ENCODE measurements at places on chromosomes 2 and 18.
A peak's percentile ranks its signal among the peaks of the same experiment; 100 is the strongest.

- DNase-seq, result no peak
Observed at GRCh38 chr2:20093263-20094141, 42.1 kb upstream of the LAPTM4A start.

DNA sequence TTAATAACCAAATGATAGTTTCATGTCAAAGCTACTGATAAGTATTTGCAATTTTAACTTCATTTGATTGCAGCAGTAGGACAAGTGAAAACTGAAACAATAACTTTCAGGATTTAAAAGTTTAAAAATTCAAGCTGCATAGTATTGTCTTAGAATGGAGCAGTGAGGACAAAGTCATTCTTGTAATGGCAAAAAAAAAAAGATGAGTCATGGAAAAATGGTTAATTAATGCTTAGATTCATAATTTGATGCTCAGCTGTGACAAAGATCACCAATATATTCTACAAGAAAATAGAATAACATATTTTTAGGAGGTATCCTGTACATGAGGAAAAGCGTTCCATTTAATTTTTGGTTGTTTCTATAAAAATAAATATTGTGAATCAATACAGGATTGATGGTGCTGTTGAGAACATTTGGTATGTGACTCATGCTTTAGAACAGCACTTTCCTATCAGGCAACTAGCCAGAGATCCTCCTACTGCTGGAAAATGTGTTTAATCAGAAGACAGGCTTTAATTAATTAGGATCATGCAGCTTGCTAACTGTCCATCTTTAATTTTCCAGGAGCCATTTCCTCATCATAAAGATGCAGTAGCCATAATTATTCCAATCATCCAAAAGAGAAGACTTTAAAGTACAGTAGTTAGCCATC, 239.0 kb upstream of the MMADHC start:
- DNase-seq, result no peak

GRCh38 chr2:123532126-123532525, 493.0 kb upstream of the CNTNAP5 start:
- DNase-seq, result no peak

GRCh38 chr2:62465741-62466502, 40.1 kb downstream of the TMEM17 start:
- no peak for DNase-seq

GRCh38 chr2:83531206-83531826, 927.8 kb downstream of the SUCLG1 start:
- no peak for DNase-seq

DNA sequence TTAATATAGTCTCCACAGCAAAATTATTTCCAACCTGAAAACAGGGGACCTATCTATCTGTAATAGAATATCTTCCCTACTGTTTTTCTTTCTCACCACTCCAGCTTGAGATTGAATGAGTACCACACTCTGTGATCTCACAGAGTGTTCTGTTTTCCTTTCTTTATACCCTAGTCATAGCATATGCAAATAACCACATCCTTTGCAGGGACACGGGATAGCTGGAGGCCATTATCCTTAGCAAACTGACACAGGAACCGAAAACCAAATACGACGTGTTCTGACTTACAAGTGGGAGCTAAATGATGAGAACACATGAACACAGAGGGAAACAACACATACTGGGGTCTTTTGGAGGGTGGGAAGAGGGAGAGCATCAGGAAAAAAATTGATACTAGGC, 224.7 kb downstream of the SLC8A1 start:
- no peak for DNase-seq

DNA sequence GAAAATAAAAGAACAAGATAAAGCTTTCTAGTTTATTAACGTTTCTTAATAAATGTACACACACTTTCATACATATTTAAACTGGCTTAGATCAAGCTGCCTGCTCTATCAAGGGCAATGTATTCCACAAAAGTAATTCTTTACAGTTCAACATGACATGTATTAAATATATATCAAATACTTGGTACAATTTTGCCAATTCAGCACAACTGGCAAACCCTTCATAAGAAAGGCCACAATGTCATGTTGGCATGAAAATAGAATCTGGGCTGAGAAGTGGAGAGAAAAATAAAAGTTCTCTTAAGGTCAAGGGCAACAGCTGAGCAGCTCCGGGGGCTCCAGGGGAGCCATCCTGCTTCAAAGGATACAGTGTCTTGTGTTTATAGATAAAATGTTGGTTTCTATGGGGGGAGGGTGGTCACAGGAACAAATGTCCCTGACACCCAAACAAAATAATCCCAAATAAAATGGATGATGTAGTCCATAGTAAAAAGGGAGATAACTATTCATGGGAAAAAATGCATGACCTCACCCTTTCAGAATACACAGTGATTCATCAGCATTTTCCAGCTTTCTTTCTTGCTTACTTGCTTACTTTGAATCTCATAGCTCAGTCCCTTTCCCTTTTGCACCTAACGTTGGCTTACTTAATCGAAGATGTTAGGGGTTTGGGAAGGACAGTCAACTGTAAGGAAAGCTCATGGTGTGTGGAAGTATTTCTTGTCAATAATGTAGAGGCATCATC, 494.9 kb downstream of the NYAP2 start:
- DNase-seq, result no peak

GRCh38 chr2:144426981-144427479, 92.9 kb downstream of the ZEB2 start:
- DNase-seq, result no peak

- DNase-seq, result no peak
Observed at GRCh38 chr2:100895402-100895801, 75.5 kb downstream of the NPAS2 start.

DNA sequence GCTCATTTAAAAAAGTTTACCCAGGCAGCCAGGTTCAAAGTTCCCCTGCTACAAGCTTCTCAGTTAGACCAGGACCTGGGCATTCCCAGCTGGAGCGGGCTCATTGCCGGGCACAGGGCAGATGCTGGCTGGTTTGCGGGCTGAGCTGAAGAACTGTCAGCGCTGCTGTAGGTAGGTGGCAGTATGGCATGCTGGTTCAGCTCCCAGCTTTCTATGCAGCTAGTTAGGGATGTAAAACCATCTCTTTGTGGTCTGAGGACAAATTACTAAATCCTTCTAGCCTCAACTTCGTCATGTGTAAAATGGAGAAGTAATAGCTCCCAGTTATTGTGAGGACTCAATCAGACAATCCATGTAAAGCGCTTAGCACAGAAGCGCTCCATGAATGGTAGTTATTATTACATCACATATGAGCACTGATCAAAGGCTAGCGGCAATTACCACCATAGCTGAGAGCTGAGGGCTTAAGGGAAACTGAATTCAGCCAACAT, 2.4 kb upstream of the LDLRAD4 start:
- DNase-seq, result peak; percentile 73

- DNase-seq, result no peak
Observed at GRCh38 chr2:173062801-173063200, 12.8 kb upstream of the MAP3K20 start.

- DNase-seq, result no peak
Observed at GRCh38 chr2:217695033-217695520, 307.7 kb downstream of the TNS1 start.

DNA sequence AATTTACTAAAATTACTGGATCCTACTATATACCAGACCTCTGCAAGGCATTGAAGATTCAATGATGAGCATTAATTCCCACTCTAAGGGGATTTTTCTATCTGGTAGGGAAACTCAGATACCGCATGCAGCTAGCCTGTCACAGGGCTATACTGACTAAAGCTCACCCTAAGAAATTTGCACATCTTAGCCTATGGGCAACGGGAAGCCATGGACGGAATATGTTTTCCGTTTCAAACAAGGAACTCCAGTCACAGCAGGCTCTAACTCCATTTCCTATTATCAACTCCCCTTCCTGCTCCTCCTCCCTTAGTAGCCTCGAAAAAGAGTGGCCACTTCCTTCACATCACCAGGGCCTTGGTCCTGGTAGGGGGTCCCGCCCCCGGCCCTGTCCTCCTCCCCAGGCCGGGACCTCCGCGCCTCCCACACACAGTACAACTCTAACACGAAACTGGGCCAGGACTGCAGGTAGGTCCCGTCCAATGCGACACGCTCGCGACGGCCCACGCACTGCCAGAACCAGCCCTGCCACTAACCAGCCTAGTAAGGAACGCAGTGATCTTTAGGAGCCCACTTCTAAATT, 659 bp upstream of the COX5B start:
- DNase-seq, result no peak

DNA sequence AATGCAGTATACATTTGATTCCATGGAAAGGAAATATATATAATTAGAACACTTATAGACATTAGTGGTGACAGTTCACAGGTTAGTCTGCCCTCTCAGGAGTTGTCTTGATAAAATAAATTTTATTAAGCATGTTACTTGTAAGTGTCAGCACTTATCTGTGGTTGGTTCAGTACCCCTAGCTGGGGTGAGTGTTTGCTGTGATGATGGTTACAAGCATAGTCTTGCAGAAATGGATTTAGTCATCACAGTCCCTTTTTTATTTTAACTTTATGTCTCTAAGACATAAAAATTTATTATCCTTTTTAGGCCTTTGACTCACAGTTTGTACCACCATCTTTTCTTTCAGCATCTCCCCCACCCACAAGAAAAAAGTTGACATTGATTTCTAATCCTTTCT, 52.1 kb downstream of the NCK2 start:
- no peak for DNase-seq

GRCh38 chr2:184644685-184645084, 46.4 kb downstream of the ZNF804A start:
- no peak for DNase-seq

DNA sequence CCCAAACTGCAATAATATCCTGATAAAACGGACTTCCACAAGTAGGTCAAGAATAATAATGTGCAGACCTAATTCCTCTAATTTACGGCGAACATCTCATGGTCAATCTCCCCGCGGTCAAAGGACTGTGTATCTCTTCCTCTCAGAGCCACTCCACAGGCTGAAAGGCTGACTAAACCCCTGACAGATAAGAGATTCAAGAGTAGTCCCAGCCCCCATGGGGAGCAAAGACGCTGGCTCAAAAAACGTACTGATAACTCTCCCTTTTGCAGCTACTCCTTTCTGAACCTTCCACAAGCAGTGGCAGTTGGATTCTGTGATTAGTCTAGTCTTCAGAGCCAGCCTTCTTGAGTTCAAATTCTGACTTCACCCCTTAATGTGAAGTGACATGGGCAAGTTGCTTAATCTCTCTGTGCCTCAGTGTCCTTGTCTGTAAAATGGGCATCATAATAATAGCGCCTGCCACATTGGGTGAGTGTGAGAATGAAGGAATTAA, 19.7 kb upstream of the IL18R1 start:
- no peak for DNase-seq

DNA sequence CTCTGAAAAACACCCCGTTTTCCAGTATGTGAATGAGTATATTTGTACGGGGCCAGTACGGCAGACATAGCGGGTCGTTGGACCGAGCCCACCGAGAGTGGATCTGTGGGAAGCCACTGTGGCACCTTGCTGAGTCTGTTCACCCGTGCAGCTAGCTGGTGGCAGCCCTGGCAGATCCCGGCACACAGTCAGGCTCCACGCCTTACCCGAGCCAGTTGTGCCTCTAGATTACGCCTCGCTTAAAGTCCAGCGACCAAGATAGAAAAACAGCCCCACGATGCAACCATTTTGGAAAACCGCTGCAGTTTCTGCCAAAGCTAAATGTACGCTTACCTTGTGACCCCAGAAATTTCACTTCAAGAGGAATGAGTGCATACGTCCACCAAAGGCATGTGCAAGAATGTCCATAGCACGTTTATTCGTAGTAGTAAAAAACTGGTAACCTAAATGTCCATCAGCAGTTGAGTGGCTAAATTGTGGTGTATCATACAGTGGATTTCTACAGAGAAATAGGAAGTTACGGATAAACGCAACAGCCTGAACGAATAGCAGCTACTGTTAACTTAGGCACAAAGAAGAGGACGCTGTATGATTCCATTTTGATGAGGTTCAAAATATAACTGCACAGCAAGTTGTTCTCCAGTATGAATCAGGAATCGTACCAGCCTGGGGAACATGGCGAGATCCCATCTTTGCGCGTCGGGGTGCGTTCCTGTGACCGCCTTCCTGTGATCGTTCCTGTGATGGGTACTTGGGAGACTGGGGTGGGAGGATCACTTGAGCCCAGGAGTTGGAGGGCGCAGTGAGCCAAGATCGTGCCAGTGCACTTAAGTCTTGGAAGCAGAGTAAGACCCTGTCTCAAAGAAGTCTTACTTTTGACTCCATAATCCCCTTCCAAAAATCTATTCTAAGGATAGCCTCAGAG, 688 bp upstream of the WDR33 start:
- no peak for DNase-seq

- no peak for DNase-seq
Observed at GRCh38 chr18:33014060-33014796, 241.4 kb upstream of the KLHL14 start.

DNA sequence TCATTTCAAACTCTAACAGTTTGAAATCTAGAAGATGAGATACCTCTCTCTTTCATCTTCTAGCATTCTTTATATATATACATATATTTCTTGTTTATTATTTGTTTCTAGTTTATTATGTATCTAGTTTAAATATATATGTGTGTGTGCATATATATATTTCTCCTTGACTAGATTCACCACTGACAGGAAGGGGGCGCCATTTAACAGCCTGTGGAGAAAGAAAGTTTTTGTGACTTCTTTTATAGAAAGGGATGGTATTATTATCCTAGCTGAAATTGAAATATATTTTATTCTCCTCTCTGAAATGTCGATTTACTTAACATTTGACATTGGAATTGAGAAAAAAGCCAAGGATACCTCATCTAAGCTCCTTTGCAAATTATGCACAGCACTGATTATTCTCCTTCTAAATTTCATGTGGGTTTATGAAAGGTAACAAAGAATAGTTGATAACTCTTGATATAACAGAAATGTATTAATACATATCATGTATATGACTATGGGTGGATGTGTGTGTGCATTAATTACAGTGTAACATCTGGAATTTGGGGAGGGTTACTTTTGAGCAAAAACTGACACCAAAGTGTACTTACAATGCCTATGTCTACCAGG, 160.7 kb upstream of the NT5C1B start:
- DNase-seq, result peak; percentile 41

GRCh38 chr18:6200204-6200774, 214.4 kb downstream of the L3MBTL4 start:
- DNase-seq, result no peak

- DNase-seq, result peak; percentile 45
Observed at GRCh38 chr2:61538920-61539520, 864 bp upstream of the XPO1 start.

DNA sequence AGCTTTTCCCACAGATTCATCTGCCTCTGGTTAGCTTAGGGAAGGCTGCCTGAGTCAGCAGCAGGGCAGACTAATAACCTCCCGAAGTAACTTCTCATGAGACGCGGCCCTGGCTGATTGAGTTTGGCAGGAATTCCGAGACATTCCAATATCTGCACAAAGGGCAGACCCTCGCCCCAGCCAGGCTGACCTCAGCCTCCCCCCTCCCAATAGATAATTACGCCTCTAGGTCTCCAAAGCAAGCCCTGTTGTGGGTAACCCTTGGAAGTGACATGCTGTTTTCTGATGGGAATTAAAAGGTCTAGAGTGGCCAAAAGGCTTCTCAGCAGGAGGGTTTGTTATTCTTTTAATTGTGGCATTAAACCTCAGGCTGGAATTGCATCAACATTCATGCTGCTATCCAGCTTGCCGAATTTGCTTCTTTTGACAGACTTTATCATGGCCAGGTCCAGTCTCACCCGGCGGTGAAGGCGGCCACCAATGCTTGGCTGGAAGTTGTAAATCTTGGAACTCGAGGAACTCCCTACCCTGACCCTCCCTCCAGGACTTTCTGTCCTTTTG, 98.0 kb upstream of the SLC14A2 start:
- DNase-seq, result no peak

- no peak for DNase-seq
Observed at GRCh38 chr2:144529841-144530240, 9.9 kb upstream of the ZEB2 start.

- DNase-seq, result no peak
Observed at GRCh38 chr18:33837191-33837590, 259.2 kb downstream of the ASXL3 start.
